Effector CD8-positive, alpha-beta T cell (primary cell): ENCODE measurements at places on chromosomes 2 and 18.

GRCh38 chr18:42330296-42330695, 375.3 kb downstream of the PIK3C3 start:
- DNase-seq = no peak

- DNase-seq = no peak
These were observed 117.9 kb downstream of the TANC1 start for GRCh38 chr2:159086342-159086741.

DNA sequence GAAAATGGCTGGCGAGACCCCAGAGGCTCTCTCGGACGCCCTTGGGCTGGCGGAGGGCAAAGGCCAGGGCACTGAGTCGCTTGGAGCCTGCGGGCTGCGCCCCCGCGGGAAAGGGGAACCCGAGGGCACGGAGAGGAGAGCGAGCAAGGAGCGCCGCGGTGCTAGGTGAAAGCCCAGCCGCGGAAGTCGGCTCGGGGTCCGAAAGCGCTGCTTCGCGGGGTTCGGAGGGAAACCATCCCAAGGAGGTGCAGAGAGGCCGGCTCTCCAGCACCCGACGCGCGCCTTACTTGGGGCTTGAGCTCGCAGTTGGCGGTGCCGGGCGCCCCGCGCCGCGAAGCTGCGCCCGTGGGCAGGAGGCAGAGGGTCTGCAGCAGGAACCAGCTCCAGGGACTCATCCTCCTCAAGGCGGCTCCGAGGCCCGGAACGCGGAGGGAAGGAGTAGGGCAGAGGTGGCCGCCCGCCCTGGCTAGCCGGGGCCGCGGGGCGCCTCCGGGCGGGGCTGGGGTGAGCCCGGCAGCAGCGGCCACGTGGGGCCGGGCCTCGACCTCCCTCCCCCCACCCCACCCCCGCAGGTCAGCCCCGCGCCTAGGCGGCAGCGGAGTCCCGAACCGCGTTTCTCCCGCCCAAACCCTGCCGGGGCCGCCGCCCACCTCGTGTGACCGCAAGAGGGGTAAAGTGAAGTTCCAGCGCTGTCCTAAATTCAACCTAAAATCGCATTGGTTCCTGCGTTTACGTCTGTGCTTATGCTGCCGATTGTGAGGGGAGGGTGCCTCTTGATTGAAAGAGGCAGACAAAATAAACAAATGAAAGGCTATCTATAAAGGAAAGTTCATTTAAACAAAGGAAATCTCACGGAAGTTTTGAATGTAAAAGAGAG, at the start of gene TRABD2A:
Gene TRABD2A (minus strand): TSS at position 440 of the 877 bp plus-strand sequence. CDS start 45 bp downstream, at position 395.
- DNase-seq = peak; percentile 43

- no peak for DNase-seq
These were observed 13.6 kb upstream of the PROC start for GRCh38 chr2:127404466-127405254.

DNA sequence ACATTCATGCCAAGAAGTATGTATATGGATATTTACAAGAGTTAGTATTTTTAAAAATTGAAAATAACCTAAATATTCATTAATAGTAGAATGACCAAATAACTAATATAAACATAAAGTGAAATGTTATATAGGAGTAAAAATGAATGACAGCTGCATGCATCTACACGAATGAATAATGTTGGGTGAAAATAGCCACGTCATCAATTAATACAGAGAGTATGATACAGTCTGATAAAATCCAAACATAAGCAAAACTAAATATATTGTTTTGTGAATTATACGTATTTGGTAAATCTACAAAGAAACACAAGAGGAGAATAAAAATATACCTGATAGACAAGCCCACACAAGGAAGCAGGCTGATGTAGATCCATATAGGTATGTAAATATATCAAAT, 24.5 kb downstream of the ZC3H8 start:
- DNase-seq = no peak

DNA sequence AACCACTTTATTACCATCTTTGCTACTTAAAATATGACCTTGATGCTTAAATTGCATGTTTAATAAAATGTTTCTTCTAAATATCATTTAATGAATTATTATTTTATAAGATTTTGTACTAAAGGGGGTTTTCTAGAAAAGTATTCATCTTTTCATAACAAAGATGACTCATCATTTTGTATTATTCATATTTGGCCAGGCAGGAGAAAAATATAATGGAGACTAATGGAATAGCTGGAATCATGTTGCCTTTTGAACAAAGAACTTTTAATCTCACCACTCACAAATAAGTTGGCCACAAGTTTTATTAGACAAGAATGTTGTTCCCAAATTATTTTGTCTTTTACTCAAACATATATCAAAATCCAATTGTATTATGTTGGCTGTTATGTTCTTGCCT, 882.4 kb downstream of the DSC3 start:
- no peak for DNase-seq

DNA sequence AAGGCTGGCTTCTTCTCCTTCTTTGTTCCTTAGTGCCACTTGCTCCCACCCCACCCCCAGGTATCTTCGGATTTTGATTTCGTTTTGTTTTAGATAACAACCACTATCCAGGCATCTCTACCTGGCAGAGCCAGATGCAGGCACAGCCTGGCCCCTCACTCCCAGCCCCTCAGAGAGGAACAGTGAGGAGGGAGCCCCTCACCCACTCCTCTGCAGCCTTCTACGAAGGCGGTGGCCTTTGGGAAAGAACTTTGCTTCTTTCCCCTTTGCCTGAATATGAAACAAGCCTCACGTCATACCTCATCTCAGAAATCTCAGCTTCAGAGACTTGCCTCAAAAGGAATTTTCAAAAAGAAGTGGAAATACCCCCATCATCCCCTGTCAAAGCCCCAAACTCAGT, 6.3 kb upstream of the CYP26B1 start:
- DNase-seq = no peak

- DNase-seq = no peak
These were observed 305.4 kb upstream of the HS6ST1 start for GRCh38 chr2:128623776-128624761.

- no peak for DNase-seq
These were observed 30.5 kb upstream of the ITGA4 start for GRCh38 chr2:181426672-181427071.

DNA sequence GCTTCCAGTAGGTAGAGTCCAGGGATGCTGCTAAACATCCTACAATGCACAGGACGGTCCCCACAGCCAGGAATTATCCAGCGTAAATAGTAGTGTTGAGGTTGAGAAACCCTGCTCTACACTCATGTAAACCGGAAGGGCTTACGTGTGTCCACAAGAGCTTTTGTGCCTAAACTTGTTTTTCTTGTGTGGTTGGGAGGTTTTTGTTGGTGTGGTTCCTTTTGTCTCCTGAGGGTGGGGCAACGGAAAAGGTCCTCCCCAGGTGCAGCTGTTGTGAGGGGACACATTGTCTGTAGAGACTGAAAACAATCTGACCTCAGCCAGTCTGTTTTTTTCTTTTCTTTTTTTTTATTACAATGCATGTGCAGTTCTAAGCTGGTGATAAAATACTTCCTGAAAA, 72.7 kb upstream of the MGAT5 start:
- no peak for DNase-seq

DNA sequence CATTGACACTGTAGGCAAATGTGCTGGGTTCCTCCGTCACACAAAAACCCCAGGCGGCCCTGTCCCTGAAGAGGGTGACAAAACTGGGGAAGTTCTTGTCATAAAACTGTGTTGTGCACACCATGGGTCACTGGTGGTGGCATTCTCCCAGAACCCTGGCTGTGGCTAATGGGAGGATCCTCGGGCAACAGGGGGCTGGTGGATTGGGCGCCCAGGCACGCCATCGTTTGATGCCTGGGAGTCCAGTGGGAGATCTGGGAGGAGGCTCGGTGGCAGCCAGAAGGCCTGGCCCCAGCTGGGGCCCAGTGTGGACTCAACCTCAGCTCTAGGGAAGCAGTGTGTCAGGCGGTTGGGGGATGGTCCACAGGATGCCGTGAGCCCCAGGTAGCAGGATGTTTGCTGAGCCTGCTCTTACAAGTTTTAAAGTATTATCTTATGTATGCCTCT, 140.7 kb downstream of the ACOXL start:
- no peak for DNase-seq

GRCh38 chr2:238082151-238082550, 18.0 kb upstream of the ESPNL start:
- DNase-seq = no peak

DNA sequence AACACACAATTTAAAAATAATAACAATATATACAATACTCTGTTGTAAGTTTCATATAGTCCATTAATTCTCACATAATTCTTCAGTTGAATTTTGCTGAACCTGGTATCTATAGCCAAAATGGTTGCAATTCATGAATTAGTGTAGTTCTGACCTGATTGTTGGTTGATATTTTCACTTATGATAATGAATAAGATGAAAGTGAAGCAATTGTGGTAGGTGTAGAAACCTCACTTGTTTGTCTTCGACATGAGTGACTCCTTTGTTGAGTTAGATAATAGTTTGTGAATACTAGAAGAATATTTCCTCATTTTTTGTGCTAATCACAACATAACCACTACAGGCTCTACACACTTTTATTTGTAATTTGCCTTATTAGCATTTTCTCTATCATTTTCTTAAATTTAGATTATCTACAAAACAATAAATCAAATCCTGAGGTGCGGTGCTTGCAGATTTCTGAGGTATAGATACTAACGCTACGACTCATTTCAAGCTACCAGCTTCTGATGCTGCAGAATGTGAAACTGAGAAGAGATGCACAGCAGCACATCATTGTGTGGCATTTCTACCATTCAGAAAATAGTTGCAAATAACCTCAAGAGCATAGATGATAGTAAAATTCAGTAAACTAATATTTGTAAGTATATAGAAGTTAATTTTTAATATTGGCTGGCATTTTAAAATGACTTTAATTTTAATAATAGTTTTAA, 117.9 kb downstream of the KCNH7 start:
- DNase-seq = no peak

DNA sequence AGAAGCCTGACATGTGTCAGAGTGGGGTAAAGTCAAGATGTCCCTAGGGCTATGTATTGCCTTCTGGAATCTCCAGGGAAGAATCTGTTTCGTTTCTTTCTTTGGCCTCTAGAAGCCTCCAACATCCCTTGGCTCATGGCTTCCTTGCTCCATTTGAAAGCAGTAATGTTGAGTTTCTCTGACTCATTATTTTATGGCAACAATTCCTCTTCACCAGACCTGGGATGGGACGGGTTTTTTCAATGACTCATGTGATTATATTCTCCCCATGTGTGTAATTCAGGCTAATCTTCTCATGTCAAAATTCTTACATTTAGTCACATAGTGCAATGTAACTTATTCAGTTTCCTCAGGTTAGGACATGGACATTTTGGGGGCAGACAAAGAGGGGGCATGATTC, 1038.6 kb downstream of the CBLN2 start:
- no peak for DNase-seq

- no peak for DNase-seq
These were observed 84.7 kb upstream of the PELI1 start for GRCh38 chr2:64228918-64229317.

GRCh38 chr2:207683438-207683837, 28.0 kb upstream of the CCNYL1 start:
- DNase-seq = no peak

GRCh38 chr2:133733901-133734255, 165.6 kb upstream of the NCKAP5 start:
- no peak for DNase-seq

GRCh38 chr2:8119782-8120505, 561.9 kb upstream of the ID2 start:
- DNase-seq = no peak

- DNase-seq = no peak
These were observed 54.0 kb upstream of the STRN start for GRCh38 chr2:37020212-37020886.

DNA sequence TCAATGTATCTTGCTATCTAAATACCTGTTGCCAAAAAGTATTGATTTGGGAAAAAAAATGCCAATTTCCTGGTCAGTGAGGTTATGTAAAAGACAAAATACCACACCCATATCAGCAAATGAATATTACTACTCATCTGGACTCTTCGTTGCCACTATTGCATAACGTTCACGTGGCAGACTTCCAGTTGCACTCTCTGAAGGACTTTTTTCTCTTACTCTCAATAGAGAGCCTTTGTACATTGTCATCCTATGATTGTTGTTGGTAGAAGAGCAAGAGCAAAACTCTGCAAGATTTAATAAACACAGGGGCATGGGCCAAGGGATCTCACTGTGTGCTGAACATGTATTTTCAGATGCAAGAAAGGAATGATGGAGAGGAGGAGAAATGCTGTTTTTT, 689.8 kb downstream of the MBD2 start:
- DNase-seq = no peak

DNA sequence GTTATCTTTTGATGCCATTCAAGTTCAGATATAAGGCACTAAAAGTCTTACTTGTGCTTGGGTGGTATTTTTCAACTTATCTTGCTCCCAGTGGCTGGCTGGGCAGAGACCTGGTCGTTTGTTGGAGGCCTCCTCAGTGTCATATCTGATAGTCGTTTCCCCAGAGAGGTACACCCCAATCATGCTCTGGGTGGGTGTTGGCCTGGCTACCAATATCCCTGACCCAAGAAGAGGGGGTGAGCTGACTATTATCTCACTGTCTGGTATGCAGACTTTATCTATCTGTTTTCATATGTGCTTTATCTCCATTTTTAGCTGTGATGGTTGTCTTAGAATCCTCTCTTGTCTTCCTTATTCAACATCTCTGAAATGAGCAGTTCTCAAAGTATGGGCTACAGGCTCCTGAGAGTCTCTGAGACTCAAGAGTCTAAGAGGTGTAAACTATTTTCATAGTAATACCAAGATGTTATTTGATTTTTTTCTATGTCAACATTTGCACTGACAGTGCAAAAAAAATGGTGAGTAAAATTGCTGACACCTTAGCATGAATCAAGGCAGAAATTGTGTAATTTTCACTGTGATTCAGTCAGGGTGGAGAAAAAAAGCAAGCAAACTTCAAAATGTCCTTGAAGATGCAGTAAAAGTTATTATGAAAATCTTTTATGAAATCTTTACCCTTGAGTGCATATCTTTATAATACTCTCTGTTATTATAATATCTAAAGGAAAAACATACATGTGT, 12.3 kb upstream of the PLEK start:
- DNase-seq = no peak

DNA sequence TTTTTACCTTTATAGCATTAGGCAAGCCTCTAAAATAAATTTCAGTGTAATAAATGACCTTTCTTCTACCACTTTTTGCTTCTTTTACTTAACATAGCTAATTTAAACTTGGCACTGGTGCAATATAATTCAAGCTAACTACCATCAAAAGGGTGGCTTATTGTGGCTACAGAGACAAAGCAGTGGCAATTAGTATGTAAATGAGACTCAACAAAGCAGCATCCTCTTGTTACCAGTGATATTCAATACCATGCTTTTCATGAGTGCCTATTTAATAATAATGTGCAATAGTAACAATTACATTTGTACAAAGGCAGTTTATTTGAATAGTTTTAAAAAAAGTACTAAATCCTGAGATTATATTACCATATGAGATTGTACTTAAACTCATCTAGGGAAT, 93.4 kb downstream of the SOS1 start:
- no peak for DNase-seq

GRCh38 chr2:125643128-125643527, 1012.8 kb upstream of the GYPC start:
- DNase-seq = no peak
